Pulmonary artery endothelial cell (primary cell): ENCODE measurements at places on chromosomes 1 and 21. TPM values are rescaled to one million over a fixed set of nuclear protein-coding genes. Genes with fewer than 3 reads are reported as not detected.
A peak's percentile ranks its signal among the peaks of the same experiment; 100 is the strongest.

- DNase-seq: peak; percentile 87
Measured at GRCh38 chr1:113978863-113979702, at the start of gene OLFML3. OLFML3 (plus strand) TSS chr1:113979474; CDS start chr1:113979517, 43 bp downstream.

DNA sequence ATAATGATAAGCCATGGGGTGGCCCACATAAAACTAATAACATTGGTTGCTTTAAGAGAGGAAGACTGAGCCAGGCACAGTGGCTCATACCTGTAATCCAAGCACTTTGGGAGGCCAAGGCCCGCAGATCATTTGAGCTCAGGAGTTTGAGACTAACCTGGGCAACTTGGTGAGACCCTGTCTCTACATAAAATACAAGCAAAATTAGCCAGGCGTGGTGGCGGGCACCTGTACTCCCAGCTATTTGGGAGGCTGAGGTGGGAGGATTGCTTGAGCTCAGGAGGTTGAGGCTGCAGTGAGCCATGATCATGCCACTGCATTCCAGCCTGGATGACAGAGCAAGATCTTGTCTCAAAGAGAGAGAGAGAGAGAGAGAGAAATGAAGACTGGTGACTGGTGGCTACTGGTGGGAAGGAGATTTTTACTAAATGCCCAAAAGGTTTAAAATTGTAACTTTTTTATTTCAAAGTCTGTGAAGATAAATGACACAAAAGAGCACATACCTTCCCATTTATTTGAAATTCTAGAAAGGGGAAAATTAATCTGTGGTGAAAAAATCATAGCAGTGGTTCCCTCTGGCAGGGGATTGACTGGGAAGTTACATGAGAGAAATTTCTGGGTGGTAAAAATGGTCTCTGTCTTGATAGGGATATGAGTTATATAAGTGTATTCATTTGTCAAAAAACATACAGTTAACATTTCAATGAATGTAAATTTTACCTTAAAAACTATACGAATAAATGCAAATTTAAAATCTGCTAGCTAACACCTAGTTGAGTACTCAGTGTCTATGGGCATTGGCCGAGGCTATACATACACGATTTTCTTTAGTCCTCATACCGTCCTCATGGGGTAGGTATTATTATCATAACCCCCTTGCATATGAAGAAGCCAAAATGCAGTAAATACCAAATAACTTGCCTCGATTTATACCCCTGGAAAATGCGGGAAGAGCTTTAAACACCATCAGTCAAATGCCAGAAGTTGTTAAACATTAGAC is 2.2 kb upstream of the NBPF1 start:
- DNase-seq: no peak

DNA sequence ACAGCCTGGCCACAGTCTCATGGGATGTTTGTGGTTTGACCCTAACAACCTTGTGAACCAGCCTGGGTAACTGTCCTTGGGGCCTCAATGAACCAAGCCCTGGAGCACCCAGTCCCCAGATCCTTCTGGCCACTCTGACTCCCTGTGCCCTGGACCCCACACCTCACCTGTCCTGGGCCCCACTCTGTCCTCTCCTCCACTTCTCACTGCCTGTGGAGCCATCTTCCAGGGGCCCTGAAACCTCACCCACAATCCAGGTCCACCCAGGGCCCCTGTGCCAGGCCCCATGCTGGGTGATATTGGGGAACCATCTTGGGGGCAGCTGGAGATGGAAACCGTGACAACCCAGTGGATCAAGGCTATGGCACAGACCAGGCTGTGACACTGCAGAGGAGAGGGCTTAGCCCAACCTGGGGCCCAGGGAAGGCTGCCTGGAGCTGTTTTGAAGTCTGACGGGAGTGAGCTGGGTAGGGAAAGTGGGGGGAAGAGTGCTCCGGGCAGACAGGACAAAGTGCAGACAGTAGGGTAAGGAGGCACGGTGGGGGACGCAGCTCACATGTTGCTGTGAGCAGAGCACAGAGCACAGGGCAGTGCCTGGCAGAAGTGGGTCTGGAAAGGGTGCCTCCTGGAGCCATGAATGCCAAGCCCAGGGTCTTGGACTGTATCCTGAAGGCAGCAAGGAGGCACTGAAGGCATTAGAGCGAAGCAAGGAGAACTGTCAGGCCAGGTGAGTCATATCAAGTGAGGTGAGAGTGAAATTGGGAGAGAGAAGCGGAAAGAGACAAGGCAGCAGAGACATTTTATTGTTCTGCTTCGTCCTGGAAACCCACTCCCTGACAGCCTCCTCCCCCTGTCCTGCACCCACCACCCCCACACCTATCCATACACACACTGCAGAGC is 12.1 kb upstream of the LRP8 start:
- DNase-seq: no peak

DNA sequence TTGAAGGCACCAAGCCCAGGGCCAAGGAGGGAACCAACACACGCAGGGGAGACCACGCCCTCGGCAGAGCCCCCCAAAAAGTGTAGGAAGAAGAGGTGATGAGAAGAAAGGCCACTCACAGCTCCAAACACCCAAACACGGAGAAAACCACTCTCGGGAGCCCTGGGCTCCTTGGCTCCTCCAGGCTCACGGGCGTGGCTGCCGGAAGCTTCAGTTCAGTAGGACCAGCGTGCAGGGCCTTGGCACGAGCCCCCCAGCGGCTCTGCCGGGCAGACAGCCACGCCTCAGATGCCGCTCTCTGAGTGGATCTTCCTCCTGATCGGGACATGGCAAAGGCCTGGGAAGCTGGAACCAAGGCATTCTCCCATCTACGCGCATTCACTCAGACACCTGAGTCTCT is 94.0 kb downstream of the NPHP4 start:
- no peak for DNase-seq

DNA sequence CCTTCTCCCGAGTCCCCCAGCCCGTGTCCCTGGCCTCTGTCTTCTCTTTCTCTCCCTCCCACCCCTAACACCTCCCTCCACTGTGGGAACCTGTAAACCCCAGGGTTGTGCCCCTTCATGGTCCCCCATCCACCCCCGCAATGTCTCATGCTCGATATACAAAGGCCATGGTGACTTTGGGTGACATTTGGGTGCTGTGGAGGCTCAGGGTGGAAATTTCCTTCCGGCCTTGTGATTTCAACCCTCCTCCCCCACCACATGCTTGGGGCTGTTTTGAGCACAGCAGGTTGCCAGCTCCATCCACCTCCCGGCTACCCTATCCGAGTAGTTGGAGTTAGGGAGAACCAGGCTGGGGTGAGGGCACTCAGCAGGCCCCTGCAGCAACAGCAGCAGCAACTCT is 25.7 kb upstream of the VPS13D start:
- DNase-seq: no peak

DNA sequence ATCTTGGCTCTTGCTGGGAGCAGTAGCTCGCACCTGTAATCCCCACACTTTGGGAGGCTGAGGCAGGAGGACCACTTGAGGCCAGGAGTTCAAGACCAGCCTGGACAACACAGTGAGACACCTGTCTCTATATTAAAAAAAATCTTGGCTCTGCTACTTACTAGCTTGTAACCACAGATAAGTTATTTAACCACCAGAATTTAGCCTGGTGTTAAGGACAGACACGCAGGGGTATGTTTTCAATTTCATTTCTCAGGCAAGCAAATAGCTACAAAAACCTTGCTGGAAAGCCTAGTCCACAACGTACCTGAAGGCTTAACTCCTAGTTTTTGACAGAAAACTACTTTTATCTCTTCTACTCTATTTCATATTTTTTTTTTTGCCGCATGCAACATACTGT is 24.8 kb upstream of the GFI1 start:
- no peak for DNase-seq

- DNase-seq: no peak
Measured at GRCh38 chr1:212608959-212609700, 569 bp downstream of the ATF3 start.

GRCh38 chr1:97743129-97743528 is 177.7 kb downstream of the DPYD start:
- DNase-seq: no peak

GRCh38 chr1:31479811-31480210 is 66.8 kb downstream of the SERINC2 start:
- no peak for DNase-seq

- DNase-seq: no peak
Measured at GRCh38 chr1:182666706-182667105, 17.7 kb downstream of the RGS8 start.

- DNase-seq: no peak
Measured at GRCh38 chr1:39087435-39087834, 61.3 kb downstream of the NDUFS5 start.

DNA sequence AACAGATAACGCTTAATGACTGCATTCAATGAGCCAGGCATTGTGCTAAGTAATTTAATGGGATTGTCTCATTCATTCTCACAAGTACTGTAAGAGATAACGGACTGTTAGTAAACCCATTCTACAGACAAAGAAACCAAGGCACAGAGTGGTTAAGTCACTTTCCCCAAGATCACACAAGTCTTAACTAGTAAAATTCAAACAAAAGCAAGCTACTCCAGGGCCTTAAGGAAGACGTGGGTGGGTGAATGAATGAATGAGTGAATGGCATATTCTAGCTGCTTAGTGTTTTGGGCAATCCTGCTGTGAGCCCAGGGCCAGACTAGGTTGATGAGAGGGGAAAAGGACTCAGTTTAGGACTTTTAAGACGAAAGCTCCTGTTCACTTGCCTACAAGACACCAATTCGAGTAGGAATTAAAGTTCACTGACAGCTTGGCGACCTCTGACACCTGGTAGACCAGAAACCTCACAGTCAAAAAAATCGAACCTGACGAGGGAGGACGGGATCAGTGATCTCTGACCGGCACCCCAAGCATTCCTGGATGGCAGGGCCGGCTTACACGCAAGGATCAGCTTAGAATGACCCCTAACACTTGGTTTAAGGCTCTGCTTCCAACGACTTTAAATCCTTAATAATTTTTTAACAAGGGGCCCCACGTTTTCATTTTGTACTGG is 557 bp downstream of the EMC1 start:
- no peak for DNase-seq

- no peak for DNase-seq
Measured at GRCh38 chr21:34227386-34227852, 136.4 kb upstream of the KCNE2 start.

GRCh38 chr1:2190491-2190976 is 4.0 kb downstream of the FAAP20 start:
- no peak for DNase-seq

DNA sequence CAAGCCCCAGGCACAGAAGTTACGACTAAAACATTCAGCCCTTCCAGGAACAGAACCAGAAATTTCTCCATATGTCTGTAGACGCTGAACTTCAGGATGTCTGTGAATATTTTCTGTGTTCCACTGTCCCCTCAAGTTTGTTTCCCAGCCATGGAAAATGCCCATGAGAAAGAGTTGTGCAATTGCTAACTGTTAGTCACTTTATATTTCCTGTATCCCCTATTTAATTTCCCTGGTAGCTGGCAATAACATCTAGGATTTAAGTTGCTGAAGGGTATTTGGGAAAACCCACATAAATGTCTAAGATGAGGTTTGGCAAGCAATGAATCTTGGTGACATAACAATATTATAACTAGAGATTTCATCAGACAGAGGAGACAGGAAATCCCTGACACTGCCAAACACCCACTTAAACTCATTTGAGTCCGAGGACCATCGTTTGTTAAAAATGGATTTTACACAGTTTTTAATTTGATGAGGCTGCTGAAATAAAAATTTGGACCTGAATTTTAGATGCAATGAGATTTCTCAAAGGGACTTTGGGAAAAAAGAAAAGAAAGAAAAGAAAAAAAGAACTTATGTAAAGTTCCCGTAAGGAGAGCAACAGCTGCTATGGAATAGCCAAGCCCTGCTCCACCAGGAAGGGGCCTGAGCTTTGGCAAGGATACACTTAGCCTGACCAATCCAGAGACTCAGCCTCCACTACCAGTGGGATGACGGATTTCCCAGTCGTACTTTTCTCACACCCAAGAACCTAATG is 21.8 kb upstream of the ERRFI1 start:
- peak; percentile 51 for DNase-seq

GRCh38 chr1:75338616-75339483 is 204.7 kb downstream of the LHX8 start:
- DNase-seq: no peak

DNA sequence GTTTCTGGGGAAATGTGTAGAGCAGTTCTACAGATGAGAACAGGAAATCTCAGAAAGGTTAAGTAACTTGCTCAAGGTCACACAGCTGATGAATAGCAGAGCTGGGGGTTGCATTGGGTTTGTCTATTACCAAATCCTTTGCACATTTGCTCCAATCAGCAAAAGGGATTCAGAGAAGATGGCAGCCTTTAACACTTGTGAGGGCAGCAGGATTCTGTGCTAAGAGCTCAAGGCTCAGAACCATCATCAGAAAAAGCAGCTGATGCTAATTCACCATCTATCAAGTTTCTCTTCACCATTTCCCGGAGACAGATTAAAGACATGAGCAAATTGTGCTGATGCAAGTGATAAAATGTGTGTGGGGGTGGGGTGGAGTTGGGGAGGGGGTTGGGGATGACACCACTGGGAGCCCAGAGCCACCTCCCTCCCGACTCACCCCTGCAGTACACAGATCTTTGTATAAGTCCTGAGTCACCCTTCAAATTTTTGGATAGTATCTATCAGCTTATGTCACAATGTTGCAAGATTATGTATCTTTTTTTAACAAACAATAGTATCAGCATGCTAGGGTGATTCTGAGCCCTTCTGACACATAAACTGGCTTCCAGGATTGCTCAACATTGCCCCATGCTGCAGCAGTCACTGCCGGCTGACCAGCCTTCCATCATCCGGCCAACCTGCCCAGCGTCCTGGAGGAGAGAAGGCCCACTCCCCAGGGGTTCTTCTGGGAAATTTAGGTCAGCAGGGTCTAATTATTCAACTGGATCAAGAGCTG is 2.8 kb upstream of the SPSB1 start:
- no peak for DNase-seq

DNA sequence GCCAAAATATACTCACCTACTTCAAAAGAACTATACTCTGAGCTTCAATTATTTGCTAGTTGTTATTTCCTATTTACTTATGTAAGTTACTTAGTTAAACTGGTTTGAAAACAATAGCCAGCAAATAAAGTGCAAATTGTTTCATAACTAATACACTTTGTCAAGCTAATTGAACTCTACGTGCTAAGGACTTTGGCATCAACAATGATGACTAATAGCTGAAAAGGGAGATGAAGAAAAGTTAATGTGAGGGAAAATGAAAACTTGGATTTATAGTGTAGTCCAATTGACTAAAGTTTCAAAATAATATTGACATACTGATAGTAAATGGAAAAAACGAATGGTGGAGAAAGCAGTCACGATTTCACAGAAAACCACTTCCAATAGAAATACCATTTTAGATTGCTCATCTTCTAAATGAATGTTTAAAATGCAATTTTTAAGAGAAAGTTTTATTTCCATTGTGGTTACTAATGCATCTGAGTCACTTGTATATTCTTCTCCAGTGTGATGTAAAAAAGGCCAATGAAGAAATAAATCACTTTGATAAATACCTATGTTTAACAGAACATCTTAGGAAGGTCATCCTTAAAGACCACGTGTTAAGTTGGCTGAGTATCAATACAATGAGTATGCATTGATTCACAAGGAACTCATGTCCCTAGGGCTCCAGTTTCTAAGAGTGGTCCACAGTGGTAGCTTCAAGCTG is 455.2 kb downstream of the LTN1 start:
- DNase-seq: no peak

- DNase-seq: no peak
Measured at GRCh38 chr1:34975338-34975737, 9.8 kb downstream of the TMEM35B start.

The FMO3 gene
- total RNA-seq: 0.28 TPM in 1 of 2 replicates, not detected in the other

The CADM3 gene
- 0.21 and 29.6 TPM in 2 replicates for total RNA-seq

The ERVH48-1 gene
- total RNA-seq: not detected in 2 replicates

The RPAP2 gene
- 14.8 and 17.1 TPM in 2 replicates for total RNA-seq

The GSTM4 gene
- 2.5 and 3.3 TPM in 2 replicates for total RNA-seq
